Muscle of arm (tissue), 14 donors: ENCODE measurements at places on chromosomes 7 and 10.

DNA sequence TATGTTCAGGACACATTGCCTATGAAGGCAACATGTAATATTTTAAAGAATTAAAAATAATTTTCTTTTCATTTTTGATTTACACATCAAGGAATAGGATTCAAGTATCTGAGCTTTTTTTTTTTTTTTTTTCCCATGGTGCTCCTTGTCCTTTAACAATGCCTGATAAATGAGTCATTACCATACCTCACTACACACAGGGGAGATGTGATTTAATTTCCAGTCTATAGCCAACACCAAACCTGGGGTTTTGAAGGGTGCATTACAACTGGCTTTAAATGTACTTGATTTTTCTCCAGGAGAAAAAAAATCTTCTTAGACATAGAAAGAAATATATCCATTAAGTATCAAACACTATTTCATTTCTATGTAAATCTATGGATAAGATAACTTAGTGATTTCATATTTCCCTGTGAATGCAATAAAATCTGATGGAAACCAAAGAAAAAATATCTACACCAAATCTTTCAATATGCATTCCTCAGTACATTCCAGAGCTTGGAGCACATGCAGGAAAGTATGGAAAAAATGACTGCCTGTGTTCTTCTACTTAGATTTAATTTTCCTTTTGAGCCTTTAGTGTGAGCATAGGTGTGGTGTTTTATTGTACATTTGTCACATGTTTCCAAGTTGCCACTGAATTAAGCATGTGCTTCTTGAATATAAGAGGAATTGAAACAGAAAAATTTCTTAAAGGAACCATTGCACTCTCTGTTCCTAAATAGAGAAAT is 204.8 kb upstream of the MEOX2 start:
- DNase-seq = peak; percentile 67

DNA sequence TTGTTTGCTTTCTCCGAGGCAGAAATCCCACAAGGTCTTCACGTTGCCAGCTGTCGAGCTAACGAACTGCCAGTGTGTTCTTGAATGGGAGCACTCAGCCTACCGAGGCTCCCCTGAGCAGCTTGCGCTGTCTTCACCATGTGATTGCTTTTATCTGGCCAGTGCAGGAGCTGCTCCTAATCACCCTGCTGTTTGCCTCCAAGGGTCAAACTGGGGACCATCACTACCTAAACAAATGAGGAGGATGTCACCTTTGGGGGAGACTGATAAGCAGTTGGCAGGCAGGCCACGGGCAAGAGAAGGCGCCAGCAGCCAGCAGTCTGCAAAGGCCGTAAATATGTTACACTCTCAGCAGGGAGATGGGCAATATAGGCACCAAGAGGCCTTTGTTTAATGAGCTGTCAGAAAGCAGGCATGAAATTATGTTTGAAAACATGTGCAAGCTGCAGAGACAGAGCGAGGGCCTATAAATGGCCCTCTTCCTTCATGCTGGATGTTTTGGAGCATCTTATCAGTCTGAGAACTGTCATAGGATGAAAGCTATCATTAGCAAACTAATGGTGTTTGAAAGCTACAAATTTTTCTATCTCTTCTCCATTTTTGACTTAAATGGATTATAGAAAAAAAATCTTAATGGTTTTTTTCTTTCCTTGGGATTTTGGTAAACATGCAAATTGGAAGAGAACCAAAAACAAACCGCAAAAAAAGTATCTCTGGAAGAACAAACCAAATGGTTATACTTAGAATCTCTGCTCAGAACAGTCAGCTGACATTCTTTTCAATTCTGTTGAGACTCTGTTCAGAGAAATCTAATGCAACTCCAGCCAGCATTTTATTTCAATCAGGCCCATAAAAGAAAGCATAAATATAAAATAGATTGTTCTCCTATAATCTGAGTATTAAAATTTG is 267.3 kb upstream of the NPVF start:
- DNase-seq = peak; percentile 35

DNA sequence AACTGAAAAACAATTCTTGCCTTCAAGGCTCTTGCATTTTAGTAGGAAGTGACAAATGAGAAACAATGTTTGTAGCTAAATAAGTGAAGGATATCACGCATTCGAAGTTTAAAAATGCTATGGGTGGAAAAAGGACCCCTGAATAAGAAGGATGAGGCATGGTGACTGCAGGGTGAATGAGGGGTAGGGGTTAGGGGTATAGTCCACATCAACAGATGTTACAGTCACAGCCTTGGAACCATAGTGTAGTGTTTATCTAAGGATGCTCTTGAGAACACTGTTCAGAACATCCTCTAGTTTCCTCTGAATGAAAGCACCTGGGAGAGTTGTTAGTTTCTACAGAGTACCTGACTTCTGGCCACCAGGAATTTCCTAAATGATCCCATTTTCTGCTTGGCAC is 157.0 kb downstream of the RELN start:
- DNase-seq = no peak

DNA sequence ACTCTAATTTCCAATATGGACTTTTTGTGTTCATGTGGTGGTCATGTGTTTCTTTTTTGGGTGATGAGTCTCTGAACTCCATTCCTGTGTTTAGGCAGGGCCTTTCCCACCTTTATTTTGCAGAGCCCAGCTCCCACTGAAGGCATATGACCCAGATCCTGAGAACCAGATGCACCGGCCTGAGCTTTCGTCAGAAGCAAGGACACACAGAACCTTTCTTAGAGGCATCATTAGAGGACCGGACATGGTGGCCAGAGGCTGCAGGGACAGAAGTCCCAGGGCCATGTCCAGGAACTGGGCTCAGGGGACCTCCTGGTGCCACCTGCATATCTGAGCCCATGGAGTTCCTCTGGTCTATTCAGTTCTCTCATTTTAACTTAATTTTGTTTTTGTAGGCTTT is 200.9 kb upstream of the ZNF32 start:
- no peak for DNase-seq

DNA sequence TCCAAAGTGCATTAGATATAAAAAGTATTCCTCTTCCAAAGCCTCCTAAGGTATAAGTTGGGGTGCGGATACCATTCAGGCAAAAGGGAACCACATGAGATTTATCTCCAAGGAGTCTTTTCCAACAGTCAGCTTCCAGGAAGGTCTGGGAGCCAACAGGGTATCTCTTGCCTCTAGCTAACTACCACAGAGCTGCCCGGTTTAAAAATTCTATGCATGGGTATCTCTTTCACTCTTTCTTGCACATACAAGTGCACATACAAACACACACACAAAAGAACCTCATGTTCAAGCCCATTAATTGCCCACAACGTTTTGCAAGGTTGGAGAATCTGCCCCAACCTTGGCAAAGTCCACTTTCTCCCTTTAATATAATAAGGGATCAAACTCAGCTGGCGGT is 80.7 kb downstream of the CDK6 start:
- no peak for DNase-seq

- no peak for DNase-seq
Measured at GRCh38 chr7:6117533-6117932, 86.4 kb downstream of the ANKRD61 start.

- no peak for DNase-seq
Measured at GRCh38 chr7:2564970-2565540, 6.3 kb downstream of the IQCE start.

GRCh38 chr7:147584771-147585193 is 1005.8 kb upstream of the C7orf33 start:
- DNase-seq = no peak

GRCh38 chr7:46192271-46192670 is 271.2 kb upstream of the IGFBP3 start:
- no peak for DNase-seq

- no peak for DNase-seq
Measured at GRCh38 chr10:17599089-17599488, 18.1 kb downstream of the HACD1 start.

- no peak for DNase-seq
Measured at GRCh38 chr7:98329791-98330373, 48.4 kb downstream of the BRI3 start.

- no peak for DNase-seq
Measured at GRCh38 chr7:954330-955238, at the start of gene ADAP1. Gene ADAP1, minus strand, starts transcription at chr7:954680. Its CDS starts 203 bp downstream, at chr7:954477.

GRCh38 chr10:129971381-129972144 is 7.5 kb upstream of the EBF3 start:
- peak; percentile 74 for DNase-seq

DNA sequence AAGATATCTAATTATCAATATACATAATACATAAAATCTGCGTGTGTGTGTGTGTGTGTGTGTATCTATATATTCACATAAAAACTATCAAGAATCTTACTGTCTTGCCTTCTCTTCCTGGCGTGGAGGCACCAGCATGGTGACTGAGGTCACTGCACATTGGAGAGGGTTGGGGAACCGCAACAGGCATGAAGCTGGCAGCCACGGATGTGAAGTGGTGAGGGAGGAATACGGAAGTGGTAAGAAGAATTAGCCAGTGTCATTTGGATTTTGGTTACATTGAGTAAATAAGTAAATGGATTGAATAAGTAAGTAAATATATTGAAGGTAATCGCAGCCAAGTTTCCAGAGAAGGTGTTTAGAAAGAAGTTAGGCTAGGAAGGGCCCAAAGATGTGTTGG is 85.1 kb downstream of the TRIM24 start:
- DNase-seq = no peak

- DNase-seq = no peak
Measured at GRCh38 chr10:119242186-119242585, 34.8 kb downstream of the GRK5 start.

GRCh38 chr10:46557319-46558121 is 1.1 kb upstream of the GPRIN2 start:
- no peak for DNase-seq

- no peak for DNase-seq
Measured at GRCh38 chr7:74286131-74286530, 3.1 kb upstream of the CLIP2 start.

- DNase-seq = no peak
Measured at GRCh38 chr10:15426558-15426957, 55.5 kb upstream of the FAM171A1 start.

DNA sequence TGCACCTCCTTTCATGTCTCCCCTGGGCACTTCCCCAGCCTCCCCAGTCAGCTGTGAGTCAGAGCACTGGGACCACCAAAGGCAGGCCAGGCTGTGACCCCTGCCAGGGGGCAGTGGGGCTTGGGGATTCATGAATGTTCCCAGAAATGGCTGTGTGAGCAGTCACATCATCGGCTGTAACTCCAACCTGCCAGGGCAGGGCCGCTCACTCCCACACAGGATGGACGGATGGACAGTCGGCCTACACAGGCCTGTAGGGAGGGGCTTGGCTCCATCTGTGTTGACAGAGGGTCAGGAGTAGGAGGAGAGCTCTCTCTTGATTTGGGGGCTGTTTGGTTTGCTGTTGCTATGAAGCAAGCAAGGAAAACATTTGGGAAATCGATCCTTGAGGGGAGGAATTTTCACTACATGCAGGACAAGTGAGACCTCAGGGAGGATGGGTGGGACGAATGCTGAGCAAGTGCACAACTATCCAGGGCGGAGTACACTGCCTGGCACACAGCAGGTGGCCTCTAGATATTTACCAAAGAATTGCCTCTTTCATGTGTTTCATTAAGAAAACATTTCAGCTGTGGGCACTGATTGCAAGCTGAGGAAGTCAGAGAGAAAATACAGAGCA is 2.9 kb upstream of the IGFBP1 start:
- no peak for DNase-seq

- DNase-seq = peak; percentile 93
Measured at GRCh38 chr10:83539528-83540308, 599.6 kb upstream of the GHITM start.

DNA sequence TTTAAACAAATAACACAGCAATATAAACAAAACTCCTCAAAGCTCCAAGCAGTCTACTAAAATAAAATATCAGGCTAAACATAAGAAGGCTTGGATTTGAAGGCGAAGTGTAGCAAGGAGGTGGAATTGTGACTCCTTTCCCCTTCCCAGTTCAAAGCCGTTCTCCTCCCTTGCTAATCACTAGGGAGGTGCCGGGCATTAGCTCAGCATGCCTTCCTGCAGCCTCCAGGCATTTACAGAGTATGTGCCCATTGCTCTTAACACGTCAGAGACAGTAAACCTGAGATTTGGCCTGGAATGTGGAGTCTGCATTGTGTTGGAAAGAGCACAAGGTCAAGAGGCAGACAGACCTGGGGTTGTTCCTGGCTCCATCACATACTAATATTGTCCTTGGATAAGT is 15.6 kb downstream of the CNNM1 start:
- DNase-seq = no peak

DNA sequence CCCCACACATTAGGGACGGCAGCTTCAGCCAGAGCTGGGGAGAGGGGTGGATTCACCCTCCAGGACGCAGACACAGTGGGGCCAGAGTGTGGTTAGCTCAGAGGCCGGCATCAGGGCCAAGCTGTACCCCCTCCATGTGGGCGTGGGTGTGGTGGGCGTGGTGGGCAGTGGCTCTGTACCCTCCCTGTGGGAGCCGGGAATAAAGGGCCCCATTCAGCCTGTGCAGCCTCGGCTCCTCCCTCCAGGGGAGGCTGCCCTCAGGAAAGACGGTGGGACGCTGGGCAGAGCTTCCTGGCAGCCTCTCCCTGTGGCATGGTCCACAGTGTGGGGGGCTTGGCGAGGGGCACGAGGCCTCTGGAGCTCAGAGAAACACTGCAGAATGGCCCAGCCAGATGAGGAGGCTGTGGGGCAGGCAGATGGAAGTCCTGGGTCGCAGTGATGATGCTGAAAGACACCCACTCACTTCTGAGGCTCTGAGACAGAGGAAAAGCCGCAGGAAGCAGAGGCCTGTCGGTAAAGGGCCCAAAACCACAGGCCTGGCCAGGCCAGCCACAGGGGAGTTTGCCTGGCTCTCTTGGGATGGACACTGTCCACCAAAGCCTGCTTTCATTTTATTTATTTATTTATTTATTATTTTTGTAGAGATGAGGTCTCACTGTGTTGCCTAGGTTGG is 108.0 kb downstream of the SH3PXD2A start:
- no peak for DNase-seq

DNA sequence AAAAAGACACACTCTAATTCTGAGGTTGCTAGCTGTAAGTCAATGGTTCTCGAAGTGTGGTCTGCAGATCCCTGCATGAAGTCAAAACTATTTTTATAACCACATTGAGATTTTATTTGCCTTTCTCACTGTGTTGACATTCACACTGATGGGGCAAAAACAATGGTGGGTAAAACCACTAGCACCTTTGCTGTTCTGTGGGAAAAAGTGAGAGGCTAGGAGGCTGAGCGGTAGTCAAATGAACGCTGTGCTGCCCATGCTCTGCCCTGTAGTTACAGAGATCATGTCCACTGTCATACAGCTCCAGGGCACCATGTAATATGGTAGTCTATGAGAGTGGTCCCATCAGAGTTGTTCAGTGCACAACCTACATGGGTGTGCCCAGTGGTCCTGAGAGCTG is 21.6 kb upstream of the PDCD4 start:
- DNase-seq = no peak

GRCh38 chr7:5050676-5051075 is 5.0 kb downstream of the RBAK start:
- DNase-seq = no peak

DNA sequence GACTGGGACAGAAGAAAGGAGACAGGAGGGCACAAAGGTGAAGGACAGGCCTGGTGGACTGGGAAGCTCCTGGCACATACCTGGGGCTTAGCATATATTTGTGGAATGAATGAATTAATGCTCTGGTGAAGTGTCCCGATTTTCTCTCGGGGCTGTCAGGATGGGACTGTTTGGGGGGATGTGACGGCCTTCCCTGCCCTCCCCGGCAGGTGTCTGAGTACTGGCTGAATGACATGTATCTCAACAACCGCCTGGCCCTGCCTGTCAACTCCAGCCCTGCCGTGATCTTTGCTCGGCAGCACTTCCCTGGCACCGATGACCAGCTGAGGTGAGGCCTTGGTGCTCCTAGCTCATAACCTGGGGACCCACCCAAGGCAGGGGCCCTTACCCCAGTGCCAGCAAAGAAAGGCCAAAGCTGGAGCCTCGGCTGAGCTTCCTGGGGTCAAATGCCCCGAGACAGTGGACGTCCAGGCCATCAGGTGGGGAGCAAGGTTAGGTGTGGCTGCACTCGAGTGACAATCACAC is 6.5 kb downstream of the CHAT start:
- no peak for DNase-seq
